NCI-H524 treated with DMSO at 0.1 percent for 48 hours (cell line): ENCODE measurements at places on chromosomes 2 and 18.

GRCh38 chr2:212811036-212811805, 272.6 kb upstream of the ERBB4 start:
- DNase-seq, result no peak

DNA sequence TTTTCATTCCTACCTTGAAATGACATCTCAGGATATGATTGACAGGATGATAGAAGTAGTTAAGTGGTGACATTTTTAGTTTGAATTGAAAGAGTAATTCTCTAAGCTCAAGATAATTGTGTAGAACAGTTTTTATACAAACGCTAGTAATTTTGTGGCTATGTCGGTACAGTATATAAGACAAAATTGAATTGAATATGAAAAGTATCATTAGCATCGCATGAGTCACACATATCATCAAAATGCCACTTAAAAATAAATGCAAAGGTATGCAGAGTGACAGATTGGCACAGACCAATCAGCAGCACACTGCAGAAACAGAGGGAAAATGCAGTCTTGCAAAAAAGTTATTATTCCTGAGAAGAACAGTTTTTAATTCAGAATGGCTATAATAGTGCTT, 608.2 kb upstream of the NETO1 start:
- DNase-seq, result no peak

DNA sequence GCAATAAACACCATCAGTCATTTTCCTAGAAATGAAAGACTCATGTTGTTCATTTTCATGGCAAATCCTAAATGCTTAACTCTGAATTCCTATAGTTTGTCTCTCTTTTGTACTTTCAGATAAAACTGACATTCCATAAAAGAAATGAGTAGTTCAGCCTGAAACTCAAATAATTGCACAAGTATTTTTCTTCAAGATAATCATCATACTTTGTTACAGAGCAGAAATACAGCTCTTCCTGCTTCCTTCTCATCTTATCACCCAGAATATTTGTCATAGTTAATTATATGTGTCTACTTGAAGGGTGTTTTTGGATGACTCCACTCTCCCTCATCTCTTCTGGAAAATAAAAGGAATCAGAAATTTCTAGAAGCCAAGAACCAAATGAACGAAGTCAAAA, 141.1 kb downstream of the HNMT start:
- DNase-seq, result no peak

GRCh38 chr2:240024766-240025165, 376 bp downstream of the NDUFA10 start:
- no peak for DNase-seq

- peak; percentile 69 for DNase-seq
These were observed 56.1 kb downstream of the SF3B1 start for GRCh38 chr2:197378494-197379307.

DNA sequence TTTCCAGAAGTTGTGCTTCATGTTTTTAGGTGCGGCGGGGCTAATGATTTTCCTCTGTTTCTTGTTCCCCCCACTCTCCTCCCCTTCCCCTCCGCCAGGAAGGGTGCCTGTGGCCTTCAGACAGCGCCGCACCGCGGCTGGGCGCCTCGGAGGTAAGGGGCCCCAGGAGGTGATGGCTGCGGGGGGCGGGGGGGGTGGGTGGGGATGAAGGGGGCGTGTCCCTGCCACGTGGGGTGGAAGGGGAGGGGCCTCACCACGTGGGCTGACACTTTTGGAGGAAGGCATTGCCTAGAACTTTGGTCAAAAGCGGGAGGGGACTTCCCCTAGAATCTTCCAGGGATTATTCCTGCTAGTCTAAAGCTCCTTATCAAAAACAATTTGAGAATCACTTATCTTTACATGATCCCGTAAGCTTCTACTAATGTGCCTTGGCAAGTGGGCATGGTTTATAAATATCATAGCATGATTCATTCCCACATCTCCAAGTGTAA, 83.1 kb downstream of the FAM210A start:
- no peak for DNase-seq

DNA sequence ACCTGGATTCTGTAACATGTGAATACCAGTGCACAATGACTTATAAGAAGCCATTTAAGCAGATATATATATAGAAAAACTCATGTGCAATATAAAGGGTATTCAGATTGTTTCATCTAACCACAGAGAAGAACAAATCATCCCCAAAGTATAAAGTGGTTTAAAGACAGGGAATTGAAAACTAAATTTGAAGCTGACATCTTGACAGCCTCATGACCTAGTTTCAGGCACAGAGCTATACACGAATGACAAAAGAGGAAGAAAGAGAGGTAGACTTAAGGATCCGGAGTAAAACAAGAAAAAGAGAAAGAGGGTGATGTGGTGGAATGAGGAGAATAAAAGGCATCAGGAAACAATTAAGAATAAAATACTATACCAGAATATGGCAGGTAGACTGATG, 194.5 kb downstream of the EPHA4 start:
- no peak for DNase-seq

GRCh38 chr18:48408111-48408726, 964 bp downstream of the ZBTB7C start:
- no peak for DNase-seq

- DNase-seq, result no peak
These were observed 432.6 kb upstream of the MMADHC start for GRCh38 chr2:150020221-150020620.

- no peak for DNase-seq
These were observed 36.9 kb downstream of the TRAK2 start for GRCh38 chr2:201414099-201415023.

DNA sequence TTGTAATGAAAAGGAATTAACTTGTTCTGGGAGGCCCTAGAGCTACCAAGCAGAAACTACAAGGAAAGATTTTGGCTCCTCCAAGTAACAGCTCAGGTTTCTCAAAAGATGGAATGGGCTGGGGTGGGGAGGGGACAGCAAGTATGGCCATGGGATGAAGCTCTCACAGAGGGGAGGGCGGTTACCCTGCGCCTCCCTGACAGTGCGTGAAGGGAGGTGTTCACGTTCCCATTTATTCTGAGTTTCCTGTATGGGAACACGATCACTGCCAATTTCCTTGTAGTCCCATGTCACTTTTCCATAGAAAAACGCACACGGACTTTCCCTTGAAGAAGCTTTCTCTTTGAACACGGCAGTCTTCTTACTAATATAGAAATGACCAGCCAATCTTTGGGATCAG, 17.0 kb downstream of the CDC42EP3 start:
- DNase-seq, result no peak

GRCh38 chr2:167471734-167472133, 583.5 kb downstream of the XIRP2 start:
- DNase-seq, result no peak

GRCh38 chr2:212547716-212548454, 9.3 kb upstream of the ERBB4 start:
- no peak for DNase-seq
